ENCODE measurements at places on chromosomes 6 and 20. TPM values are rescaled to one million over a fixed set of nuclear protein-coding genes. Genes with fewer than 3 reads are reported as not detected.

DNA sequence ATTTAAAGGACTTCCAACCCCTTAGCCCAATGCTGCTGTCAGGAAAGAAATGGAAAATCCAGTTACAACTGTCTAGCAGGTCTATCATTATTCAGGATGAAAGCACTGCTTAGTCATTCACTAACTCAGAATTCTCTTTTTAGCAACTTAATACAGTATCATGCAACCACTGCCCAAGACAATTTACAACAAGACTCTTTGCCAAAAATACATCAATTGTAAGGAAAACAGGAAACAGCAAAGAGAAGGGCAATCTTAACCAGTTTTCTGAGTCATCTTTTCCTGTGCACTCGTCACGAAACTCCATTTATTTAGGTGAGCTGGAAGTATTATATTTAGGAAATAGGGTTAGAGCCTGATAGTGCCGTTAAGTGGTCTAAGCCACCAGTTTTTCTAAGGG is 1197.7 kb upstream of the CITED2 start:
- no peak for DNase-seq

GRCh38 chr20:21808863-21809664 is 103.6 kb downstream of the PAX1 start:
- no peak for DNase-seq

DNA sequence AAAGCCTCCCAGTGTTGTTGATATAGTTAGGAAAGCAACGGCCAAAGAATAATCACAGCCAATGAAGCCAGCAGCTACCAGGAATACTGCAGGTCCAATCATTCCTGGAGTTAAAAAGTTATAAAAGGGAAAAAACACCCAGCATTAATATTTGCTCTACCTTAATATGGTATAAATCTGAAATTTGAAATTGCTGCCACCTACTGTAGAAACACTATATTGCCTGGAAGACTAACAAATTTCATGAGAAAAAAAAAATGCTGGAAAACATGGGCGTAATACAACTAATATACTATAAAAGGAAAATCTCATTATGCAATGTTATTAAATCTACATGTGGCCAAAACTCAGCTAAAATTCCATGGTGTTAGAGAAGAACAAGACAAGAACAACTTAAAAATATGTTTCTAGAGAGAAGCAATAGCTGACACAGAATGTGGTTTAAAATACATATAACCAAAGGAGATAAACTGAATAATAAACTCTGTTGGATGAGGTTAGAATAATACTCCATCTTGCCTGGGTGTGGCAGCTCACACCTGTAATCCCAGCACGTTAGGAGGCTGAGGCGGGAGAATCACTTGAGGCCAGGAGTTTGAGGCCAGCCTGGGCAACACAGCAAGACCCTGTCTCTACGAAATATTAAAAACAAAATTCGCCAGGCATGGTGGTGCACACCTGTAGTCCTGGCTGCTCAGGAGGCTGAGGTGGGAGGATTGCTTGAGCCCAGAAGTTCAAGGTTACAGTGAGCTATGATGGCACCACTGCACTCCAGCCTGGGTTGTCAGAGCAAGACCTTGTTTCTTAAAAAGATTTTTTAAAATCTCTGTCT is 43.1 kb downstream of the SLC17A5 start:
- DNase-seq, result no peak

DNA sequence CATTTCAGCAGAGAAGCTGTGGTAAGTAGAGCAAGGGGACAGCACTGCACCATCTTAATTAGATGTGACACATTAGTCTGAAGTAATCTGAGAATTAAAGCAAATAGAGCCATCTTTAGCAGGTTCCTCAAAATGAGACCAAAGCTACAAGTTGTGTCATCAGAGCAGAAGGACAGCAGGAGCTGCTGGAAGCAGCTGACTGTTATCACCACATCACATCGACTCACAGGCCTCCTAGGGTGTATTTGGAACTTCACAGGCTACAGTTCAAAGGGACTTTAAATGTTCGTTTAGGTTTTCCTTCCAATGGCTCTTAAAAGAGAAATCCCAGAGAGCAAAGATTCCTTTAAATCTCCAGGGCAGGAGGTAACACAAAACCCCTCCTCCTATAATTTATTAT is 69.5 kb downstream of the LCA5 start:
- DNase-seq, result no peak

DNA sequence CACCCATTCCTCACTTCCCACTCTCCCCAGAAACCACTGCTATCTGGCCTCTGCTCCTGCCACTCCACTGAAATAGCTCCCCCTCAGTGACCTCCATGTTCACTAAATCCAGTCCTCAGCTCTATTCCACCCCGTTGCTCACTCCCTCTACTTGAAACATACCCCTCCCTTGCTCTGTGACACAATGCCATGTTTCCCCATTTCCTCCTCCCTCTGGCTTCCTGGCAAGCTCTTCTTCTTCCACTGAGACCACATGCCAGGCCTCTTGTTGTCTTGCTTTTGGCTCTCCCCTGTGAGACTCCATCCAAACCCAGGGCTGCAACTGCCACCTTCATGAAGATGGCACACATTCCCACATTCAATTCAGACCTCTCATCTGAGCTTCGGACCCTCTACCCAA is 13.9 kb downstream of the TMEM151B start:
- DNase-seq, result no peak

DNA sequence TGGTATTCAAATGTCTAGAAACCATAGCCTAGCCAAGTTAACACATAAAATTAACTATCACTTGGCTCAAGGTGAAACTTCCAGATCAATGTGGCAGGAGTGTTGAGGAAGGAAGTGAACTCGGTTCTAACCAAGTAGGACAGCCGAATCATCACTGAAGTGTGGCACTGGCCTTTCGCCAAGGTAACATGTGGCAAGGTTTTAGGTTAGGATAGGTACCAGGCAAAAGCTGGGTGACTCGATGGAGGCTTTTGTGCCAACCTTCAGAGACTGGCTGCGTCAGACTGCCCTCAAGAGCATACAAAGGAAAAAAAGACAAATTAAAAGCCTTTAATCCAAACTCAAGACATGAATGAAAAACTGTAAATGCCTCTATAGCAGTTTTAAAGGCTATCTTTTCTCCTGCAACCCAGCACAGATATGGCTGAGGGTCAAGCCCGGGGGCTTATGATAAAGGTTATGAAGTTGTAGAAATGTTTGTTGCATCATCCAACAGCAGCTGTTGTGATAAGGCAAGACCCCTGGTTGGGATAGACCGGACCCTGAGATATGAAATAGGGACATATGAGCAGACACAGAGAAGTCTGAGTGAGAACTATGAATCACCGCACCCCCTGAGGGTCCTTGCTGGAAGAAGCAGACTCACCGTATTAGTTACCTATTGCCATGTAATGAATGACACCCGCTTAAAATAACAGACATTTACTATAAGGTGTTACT is 11.9 kb downstream of the PSMB9 start:
- DNase-seq, result no peak

- peak; percentile 21 for DNase-seq
These were observed 31.6 kb upstream of the LY86 start for GRCh38 chr6:6556738-6557503.

DNA sequence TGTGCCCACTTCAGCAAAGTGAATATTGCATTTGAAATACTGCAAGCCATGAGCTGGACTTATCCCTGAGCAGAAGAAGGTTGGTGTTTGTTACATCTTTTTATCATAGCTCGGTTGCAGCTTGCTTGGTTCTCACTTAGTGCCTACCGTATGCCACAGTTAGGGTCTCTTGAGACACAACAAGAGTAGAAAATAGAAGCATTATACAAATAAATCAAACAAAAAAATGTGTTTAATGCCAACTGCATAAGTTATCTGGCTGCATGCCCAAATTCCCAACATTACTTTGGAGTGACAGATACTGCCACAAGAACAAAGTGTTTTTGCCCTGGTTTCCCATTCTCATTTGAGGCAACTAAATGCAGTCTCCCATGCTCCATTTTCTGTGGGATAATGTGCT is 53.9 kb upstream of the LAMP5 start:
- DNase-seq, result no peak

DNA sequence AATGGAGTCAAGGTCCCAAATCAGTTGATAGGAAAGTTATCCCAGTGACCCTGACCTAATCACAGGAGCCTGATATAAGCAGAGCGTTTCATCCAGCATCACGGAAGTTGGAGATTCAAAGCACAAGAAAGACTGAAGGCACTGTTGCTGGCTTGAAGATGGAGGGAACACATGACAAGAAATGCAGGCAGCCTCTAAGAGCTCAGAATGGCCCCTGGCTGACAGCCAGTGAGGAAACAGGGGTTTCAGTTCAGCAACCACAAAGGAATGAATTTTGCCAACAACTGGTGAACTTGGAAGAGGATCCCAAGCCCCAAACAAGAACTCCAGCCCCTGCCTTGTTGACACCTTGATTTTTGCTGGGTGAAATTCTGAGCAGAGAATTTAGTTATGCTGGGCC is 778.5 kb downstream of the MAFB start:
- DNase-seq, result no peak

DNA sequence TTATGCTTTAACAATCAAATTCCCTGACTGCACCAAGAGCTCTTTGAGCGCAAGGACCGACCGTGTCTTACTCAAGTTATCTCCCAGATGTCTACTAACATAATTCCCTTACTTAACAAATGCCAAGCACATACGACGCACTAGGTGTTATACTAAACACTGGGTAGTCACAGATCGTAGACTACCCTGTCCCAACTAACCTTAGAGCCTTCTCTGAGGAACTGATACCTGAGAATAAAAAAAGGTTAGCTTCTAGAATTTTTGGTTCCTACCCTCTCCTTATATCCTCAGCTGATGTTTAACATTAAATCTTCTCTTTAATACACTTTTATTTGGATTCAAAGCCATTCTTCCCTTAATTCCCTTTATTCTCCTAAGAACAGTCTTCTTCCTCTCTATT is 38.5 kb downstream of the EPB41L2 start:
- DNase-seq, result no peak

GRCh38 chr6:43809417-43810305 is 39.6 kb downstream of the VEGFA start:
- no peak for DNase-seq

DNA sequence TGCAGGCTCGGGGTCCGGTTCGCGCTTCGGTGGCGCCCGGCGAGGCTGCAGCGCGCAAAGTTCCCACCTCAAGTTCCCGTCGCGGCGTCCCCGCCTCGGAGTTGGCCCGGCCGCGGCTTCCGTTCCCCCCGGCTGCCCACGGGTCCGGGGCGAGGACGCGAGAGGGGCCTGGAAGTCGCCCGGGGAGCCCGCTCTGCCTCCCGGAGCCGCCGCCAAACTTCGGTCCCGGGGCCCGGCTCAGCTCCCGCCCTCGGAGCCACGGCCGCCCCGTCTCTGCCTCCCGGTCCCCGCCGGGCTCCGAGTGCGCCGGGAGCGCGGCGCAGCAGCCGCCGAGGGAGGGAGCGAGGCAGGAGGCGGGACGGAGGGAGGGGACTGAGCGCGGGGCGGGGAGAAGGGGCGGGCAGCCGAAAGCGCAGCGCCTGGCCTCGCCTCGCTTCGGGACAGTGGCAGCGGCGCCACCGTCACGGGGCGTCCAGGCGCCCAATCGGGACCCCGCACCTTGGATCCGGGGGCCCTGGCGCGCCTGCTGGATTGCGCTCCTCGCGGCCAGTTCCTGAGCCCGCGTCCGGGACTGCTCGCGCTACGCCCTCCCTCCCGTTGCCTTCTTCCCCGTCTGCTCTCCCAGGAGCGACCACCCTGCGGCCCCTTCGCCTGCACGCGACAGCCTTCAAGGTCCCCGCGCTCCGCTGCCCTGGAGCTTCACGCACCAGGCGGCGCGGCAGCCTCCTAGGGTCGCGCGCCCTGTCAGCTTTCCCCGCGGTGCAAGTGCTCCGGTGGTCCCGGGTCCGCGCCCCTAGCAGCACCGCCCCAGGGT is at the start of gene KCNG1:
TSS of gene KCNG1 (minus strand) at position 305 of the 814 bp plus-strand sequence. CDS start 12,769 bp downstream, outside the sequence.
- DNase-seq, result peak; percentile 50

DNA sequence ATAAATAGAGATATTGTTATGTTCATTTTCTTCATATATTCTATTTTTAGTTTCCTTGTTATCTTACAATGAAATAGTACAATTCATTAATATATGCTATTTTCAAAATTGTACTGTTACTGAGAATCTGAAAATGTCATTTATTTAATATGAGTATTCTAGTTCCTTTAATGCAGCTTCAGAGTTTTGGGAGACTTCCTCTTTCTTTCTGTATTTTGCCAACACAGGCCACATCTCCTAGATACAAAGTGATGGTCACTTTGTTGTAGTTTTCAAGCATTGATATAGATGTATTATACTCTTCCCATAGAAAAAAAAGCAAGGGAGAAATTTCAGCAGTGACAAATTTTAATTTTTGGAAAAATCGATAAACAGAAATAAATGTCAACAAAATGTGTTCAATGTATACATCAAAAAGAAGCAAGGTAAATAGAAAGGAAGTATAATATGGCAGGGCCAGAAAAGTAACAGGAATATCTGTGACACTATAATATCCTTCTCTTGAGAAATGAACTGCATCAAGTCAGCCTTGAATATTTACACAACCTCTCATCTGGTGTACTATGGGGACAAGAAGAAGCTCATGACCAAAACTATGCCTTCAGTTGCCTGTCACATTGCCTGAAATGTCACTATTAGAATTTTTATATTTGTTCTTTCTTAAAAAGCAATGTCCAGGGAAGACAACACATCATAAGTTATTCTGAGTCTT is 396.0 kb downstream of the TBC1D32 start:
- DNase-seq, result no peak

GRCh38 chr6:24918641-24919055 is 17.1 kb downstream of the RIPOR2 start:
- DNase-seq, result no peak

GRCh38 chr6:37570482-37571133 is 70.9 kb upstream of the CCDC167 start:
- DNase-seq, result no peak

- DNase-seq, result no peak
These were observed 2.8 kb upstream of the E2F1 start for GRCh38 chr20:33688938-33689424.

- DNase-seq, result no peak
These were observed 88.0 kb upstream of the TULP1 start for GRCh38 chr6:35600659-35601125.

DNA sequence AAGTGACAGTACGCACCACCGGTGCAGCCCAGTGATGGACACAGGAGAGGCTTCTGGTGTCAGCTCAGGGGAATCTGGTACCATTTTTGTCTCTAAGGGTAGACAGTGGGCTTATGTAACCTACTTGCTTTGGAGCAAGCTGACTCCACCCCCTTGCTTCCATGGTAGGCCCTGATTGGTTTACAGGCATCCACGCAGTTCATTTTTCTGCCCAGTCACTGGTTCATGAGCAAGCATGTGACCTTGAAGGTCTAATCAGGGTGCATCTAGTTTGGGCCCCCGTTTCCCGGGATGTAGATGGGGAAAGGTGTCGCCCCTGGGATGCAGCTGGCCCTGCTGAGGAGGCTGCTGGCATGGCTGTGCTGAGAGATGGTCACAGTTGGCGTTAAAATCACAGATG is 244.8 kb upstream of the KCNG1 start:
- no peak for DNase-seq

SMPDL3A gene
- 20.4 TPM for total RNA-seq

MAFB gene
- total RNA-seq, result 11.1 TPM

ACAT2 gene
- 69.9 TPM for total RNA-seq

PPP1R14C gene
- 61.3 TPM for total RNA-seq

CDSN gene
- total RNA-seq, result not detected

Measured in occipital lobe (tissue), 3 donors.